ENCODE measurements at places on chromosomes 6 and 20. TPM values are rescaled to one million over a fixed set of nuclear protein-coding genes. Genes with fewer than 3 reads are reported as not detected.

DNA sequence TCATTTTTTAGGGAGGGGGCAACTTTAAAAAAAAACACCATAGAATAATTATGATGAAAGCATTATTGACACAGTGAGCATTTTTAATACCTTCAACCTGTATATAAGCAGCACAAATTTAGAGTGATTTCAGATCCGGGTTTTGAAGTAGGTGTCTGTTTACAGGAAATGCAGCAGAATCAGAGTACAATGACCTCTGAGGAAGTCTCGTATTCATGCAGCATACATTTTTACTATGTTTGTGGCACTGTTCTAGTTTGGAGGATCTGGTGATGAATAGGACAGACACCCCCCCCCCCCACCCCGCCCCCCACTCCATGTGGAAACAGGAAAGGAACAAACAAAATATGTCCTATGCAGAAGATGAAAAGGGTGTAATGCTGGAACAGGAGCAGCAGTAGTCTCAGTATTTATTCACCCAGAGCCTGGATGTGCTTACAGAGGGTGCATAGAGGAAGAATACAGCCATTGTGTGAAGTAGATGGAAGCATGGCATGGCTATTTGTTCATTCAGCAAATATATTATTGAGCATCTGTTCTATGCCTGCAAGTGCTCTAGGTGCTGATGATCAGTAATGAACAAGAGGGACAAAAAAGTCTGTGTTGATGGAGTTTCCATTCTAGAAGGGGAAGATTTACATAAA lies 19.7 kb downstream of the VAPB start:
- DNase-seq: no peak
- no peak overlapping the region for H3K27ac ChIP-seq
- H3K27me3 ChIP-seq: no peaks in the 10 kb centered on the region
- H3K4me3 ChIP-seq: no peak overlapping the region
- no peaks in the 10 kb centered on the region for H3K36me3 ChIP-seq

DNA sequence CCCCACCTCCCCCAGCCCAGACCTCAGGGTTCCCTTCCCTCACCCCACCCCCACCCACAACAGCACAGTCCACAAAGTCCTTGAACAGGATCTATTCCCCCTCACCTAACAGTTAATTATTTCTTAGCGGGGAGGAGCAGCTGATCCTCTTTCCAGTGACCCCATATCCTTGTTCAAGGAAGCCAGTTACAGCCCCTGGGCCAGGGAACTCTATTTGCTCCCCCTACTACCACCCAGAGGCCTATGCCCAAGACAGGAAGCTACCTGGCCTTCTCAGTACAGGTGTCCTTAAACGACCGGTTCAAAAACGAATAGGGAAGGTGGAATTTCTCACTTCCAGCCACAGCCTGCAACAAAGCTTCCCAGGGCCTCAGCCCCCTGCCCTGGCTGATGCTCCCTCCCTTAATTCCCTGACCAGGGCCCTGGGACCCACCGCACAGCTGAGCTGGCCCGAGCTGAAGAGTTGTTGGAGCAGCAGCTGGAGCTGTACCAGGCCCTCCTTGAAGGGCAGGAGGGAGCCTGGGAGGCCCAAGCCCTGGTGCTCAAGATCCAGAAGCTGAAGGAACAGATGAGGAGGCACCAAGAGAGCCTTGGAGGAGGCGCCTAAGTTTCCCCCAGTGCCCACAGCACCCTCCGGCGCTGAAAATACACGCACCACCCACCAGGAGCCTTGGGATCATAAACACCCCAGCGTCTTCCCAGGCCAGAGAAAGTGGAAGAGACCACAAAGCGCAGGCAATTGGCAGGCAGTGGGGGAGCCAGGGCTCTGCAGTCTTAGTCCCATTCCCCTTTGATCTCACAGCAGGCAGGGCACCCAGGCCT lies 778 bp downstream of the MCCD1 start:
- peaks cover 47% of the 10 kb centered on the region for H3K36me3 ChIP-seq
- H3K27ac ChIP-seq: 0 out of 2 replicates have a peak overlapping the region, but pooled peaks have one; percentile 11

The TNNC2 gene
- not detected for total RNA-seq

GRCh38 chr20:25237610-25238318 lies 10.1 kb upstream of the PYGB start:
- no peaks in the 10 kb centered on the region for H3K36me3 ChIP-seq
- no peaks in the 10 kb centered on the region for H3K27me3 ChIP-seq
- DNase-seq: peak; percentile 99
- H3K4me3 ChIP-seq: 0 out of 2 replicates have a peak overlapping the region, but pooled peaks have one; percentile 24
- H3K4me1 ChIP-seq: peaks cover 44% of the 10 kb centered on the region

GRCh38 chr6:5120011-5120410 lies 34.9 kb downstream of the PPP1R3G start:
- no peak for DNase-seq
- H3K36me3 ChIP-seq: no peaks in the 10 kb centered on the region
- no peak overlapping the region for H3K27ac ChIP-seq
- no peaks in the 10 kb centered on the region for H3K4me1 ChIP-seq
- no peaks in the 10 kb centered on the region for H3K27me3 ChIP-seq

The HLA-DRB1 gene
- not detected for total RNA-seq

GRCh38 chr6:44869321-44869897 lies 458.7 kb upstream of the RUNX2 start:
- H3K4me3 ChIP-seq: no peak overlapping the region
- no peaks in the 10 kb centered on the region for H3K4me1 ChIP-seq
- no peak for DNase-seq
- H3K36me3 ChIP-seq: no peaks in the 10 kb centered on the region
- H3K27ac ChIP-seq: no peak overlapping the region

The RIPPLY2 gene
- total RNA-seq: not detected

- H3K27ac ChIP-seq: peak overlapping the region; percentile 72
- H3K4me1 ChIP-seq: peaks cover 5% of the 10 kb centered on the region
- H3K4me3 ChIP-seq: peak overlapping the region; percentile 77
- H3K27me3 ChIP-seq: no peaks in the 10 kb centered on the region
- peaks cover under 1% of the 10 kb centered on the region for H3K36me3 ChIP-seq
- peak; percentile 41 for DNase-seq
Measured at GRCh38 chr6:144007478-144008119, 460 bp downstream of the PLAGL1 start.

The BPIFB4 gene
- total RNA-seq: not detected
